Stimulated activated CD4-positive, alpha-beta T cell treated with anti-CD3 and anti-CD28 coated beads, Interleukin-15, amount 100 ng/mL, for 24 hours (primary cell): ENCODE measurements at places on chromosomes 2 and 18.

DNA sequence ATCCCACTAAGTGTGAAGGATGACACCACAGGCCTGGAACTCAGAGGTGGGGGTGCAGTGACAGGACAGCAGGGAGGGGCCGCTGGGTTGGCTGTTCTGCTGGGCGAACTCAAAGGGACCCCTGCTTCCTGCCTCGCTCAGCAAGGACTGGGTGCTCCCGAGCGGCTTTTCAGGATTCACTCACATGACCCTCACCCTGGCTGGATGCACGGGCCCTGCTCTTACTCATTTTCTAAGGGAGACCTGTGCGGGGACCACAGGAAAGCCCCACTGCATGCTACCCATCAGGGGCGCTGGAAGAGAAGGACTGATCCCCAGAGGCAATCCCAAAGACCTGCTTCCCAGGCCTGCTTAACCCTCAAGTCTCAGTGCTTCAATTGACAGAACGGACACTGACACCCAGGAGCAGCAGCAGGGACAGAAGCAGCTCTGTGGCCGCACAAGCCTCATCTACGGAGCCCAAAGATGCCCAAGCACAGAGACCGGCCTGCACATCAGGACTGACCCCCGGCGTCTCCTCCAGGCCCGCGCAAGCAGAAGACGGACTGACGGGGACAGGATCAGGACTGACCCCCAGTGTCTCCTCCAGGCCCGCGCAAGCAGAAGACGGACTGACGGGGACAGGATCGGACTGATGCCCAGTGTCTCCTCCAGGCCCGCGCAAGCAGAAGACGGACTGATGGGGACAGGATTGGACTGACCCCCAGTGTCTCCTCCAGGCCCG, 29.6 kb downstream of the THAP4 start:
- no peak for DNase-seq

DNA sequence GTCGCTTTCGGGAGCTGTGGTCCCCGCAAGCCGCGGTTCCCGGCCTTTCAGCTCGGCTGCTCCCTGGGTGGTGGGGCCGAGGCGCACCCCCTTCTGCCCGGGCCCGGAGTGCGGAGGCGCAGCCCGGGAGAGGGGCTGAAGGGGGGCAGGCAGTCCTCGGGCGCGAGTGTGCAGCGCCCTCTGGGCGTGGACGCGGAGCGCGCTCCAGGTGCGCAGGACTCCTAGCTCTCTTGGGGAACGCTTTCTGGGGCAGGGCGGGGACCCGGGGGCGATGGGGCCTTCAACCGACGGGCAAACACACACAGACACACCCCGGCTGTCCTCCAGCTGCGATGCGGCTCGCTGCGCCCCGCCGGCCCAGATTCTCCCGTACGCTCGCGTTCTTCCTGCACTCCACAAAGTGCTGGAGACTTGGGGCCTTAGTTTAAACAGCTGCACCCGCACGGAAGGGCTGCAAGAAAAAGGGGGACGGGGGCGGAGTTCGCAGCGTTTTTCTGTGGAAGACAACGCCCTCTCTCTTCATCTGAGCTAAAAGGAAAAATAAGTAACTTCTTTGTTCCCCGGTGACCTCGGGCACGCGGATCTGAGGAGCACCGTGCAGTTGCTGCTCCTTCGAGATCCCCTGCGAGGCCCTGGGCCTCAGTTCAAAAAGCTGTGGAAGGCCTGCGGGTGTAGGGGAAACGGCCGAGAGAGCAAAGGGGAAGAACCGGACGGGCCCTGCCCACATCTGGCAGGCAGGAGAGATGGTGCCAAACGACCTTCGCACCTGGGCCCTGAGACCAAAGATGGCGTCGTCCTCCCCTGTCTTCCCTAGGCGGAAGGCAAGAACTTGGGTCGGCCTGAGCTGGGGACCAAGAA, 593 bp upstream of the SDC1 start:
- peak; percentile 68 for DNase-seq

DNA sequence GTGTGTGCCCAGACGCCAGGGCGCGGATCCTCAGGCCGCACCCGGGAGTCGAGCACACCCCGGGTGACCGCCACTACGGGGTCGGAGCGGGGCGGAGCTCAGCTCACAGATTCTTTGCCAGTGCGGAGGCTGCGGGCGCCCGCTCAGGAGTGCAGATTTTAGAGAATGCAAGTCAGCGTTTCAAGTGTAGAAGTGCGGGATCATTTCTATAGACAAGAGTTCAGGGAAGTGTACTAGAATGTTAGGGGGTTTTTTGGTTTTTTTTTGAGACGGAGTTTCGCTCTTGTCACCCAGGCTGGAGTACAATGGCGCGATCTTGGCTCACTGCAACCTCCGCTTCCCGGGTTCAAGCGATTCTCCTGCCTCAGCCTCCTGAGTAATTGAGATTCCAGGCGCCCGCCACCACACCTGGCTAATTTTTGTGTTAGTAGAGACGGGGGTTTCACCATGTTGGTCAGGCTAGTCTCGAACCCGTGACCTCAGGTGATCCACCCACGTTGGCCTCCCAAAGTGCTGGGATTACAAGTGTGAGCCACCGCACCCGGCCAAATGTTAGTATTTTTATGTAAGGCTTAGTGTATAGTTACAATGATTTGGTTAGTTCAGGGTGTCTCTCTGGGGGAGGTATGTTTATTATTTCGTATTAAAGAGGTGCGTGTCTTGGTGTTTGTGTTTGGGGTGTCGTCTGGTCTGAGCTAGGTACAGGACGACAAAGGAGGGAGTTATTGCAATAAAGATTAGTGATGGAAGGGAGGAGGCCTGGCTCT, 619 bp upstream of the FAM168B start:
- DNase-seq, result peak; percentile 37

- DNase-seq, result no peak
Observed at GRCh38 chr2:41101281-41101680, 649.4 kb upstream of the SLC8A1 start.

- DNase-seq, result no peak
Observed at GRCh38 chr2:217048730-217049129, 188.9 kb upstream of the TNP1 start.

DNA sequence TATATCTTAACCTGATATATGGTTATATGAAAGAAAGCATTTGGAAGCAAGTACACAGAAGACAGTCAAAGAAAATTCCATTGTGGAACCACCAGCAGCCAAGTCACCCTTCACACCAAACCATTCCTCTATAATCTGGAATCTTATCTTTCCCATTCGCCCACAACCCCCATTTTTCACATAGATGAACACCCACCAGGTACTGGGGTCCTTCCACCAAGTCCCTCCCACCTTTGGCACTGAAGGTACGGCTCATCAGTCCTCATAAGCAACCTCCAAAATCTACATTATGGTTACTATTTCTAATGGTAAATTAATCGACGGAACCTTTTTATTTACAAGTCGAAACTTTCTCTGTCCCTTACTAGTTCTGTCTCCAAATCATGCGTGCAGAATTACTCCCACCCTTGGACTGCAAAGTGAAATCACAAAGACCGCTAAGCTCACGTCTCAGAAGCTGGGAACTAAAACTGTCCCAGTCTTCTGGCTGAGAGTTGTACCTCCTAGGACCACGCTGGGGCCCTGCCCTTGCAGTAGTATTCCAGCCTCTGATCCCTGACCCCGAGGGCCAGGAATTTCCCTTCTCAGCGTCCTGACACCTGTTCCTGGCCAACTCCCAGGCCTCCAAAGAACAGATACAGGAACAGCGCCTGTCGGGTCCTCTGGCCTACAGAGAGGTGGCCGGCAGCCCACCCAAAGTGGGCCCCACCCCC, 702 bp downstream of the OLA1 start:
- no peak for DNase-seq

DNA sequence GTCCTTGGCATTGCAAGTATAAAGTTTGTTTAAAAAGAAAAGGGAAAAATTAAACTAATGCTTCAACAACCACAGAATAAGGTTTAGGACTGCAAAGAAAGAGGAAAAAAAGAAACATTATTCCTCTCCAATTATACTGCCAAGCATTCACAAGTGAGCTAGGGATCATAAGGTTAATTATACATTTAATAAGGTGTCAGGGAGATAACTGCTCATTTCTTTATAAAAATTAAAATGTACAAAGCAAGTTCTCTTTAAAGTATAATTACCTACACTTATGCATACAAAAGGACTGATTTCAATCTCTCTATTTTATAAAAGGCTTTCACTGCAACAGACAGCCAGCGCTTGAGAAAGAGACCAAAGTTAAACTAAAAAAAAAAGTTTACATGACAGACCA, 58.1 kb downstream of the ABCG8 start:
- DNase-seq, result no peak

GRCh38 chr18:7415081-7415894, 151.8 kb upstream of the PTPRM start:
- no peak for DNase-seq

DNA sequence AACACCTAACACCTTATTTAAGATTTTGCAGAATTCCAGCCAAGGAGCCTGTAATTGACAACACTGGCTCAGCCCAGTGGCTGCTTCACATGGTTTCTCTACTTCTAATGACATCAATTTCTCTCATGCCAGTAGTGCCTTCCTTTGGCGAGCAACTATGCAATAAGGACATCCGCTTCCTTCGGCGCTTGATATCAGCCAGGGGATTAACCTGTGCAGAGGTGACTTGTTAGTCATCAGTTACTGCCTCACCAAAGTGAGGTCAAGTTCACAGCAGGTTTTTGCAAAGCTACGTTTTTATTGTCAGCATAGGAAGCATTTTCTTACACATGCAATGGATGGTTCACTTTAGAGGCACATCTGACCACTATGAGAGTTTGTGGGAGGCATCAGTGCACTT, 24.0 kb upstream of the EDAR start:
- no peak for DNase-seq

- no peak for DNase-seq
Observed at GRCh38 chr18:43642727-43643330, 365.5 kb upstream of the SYT4 start.

- no peak for DNase-seq
Observed at GRCh38 chr2:65834771-65835475, 402.5 kb upstream of the SPRED2 start.

- DNase-seq, result no peak
Observed at GRCh38 chr2:16005816-16006536, 65.6 kb downstream of the MYCN start.

DNA sequence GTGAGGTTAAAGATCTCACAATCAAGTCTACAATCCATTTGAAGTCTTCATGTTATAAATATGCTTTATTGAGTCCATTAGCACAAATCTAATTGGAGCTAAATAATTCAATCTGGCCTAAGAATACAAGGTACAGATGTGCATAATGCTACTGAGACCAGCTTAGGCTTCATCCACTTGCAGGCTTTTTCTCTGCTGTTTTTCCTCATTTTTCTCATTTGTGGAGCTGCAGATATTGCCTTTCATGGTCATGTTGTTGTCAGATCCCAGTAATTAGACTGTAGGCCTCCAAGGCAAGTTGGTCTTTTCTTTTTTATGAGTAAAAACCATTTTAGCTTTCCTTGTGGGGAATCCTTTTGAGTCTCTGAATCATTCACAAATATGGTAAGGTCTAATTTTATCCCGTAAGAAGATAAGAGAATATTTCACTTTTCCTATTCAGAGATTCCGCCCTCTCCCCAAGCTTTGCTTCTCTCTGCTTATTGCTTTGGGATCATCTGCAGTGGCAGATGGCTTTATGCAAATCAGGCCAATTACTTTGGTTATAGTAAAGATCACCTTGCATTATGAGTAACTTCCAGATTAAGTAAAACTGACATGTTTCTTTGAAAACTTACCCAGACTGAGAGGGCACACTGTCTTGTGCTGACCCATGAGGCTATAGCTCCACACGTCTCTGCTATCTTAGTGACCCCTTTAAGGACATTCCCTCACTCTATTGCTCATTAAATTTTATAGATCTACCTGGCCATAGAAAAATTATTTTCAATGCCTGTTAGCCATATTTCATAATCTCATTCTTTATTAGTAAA, 80.9 kb downstream of the MGAT5 start:
- DNase-seq, result no peak

GRCh38 chr18:46414863-46415262, 242.2 kb downstream of the LOXHD1 start:
- DNase-seq, result no peak

GRCh38 chr2:156909983-156910382, 347.5 kb upstream of the GALNT5 start:
- no peak for DNase-seq

DNA sequence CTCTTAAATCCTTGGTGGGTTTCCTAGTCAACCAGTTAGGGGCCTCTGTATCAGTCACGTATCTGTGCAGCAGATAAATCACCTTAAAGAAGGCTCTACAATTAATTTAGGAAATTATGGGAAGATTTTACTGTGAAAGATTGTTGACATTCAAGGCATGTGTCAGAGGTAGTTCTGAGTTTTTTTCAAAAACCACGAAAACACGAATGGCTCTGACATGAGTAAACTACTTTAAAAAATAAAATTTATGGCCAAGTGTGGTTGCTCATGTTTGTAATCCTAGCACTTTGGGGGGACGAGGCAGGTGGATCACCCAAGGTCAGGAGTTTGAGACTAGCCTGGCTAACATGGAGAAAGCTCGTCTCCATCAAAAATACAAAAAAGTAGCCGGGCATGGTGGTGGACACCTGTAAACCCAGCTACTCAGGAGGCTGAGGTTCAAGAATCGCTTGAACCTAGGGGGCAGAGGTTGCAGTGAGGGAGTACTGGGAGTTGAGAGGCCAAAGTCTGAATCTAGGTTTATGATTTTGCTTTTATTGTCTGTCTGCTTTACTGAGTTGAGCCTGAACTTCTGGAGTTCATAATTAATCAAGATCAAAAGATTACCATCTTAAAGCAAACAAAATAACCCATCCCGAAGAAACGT, 77.1 kb downstream of the SPRED2 start:
- DNase-seq, result no peak

GRCh38 chr18:21629089-21629832, 17.1 kb downstream of the SNRPD1 start:
- no peak for DNase-seq

- DNase-seq, result no peak
Observed at GRCh38 chr2:200086911-200087310, 131.5 kb downstream of the MAIP1 start.

DNA sequence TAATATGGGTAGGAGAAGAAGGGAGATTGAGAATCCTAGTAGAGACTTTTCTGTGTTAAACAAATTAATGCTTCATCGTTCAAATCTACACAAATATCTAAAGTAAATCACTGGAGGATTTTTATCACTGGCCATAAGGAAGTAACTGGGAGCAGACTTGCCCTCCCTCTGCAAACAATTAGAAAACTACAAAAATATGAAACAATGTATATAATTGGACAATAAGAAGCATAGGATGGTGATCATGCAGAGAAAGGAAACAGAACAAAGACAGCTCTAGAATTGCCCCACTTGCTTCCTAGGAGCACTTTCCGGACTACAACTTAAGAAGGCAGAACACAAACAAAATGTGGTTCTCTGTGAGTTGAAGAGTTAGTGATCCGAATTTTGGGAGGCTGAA, 452.7 kb upstream of the KLHL29 start:
- DNase-seq, result no peak

DNA sequence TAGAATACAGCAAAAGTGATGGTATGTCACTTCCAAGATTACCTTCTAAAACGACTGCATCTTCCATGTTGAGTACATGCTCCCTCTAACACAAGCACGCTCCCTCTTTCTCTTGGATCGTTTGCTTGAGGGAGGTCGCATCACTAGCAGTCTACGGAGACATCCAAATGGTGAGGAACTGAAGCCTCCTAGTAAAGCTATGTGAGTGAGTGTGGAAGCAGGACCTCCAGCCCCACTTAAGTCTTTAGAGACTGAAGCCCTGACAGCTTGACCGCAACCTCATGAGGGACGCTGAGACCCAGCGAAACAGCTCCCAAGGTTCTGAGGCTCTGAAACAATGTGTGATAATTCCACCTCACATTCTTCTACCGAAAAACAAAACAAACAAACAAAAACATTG, 486.7 kb upstream of the GCFC2 start:
- no peak for DNase-seq
